ENCODE measurements at places on chromosomes 11 and 22. TPM values are rescaled to one million over a fixed set of nuclear protein-coding genes. Genes with fewer than 3 reads are reported as not detected.

The ANGPTL5 gene
- not detected for total RNA-seq

The RTN4RL2 gene
- under 0.01 TPM for total RNA-seq

The GRIA4 gene
- total RNA-seq: not detected

The MS4A6A gene
- total RNA-seq: 3.8 TPM

The GGTLC3 gene
- total RNA-seq: not detected

The GAB2 gene
- total RNA-seq: 16.8 TPM

The MIAT gene
- 0.27 TPM for total RNA-seq

The SPTBN2 gene
- 21.5 TPM for total RNA-seq

The MMP12 gene
- total RNA-seq: 0.28 TPM

The SUSD2 gene
- total RNA-seq: 0.09 TPM

The PICALM gene
- 301 TPM for total RNA-seq

The FGF4 gene
- total RNA-seq: not detected

The OR52A1 gene
- total RNA-seq: not detected

The BTG4 gene
- not detected for total RNA-seq

The CDC42BPG gene
- total RNA-seq: 0.18 TPM

The OR2D2 gene
- 0.47 TPM for total RNA-seq

The LRRC55 gene
- total RNA-seq: not detected

The CCDC89 gene
- 0.56 TPM for total RNA-seq

The ADAMTS15 gene
- total RNA-seq: under 0.01 TPM

The RASSF10 gene
- under 0.01 TPM for total RNA-seq

Measured in endothelial cell of coronary artery (primary cell).